ENCODE measurements at places on chromosomes 7 and 10.

- peak; percentile 48 for DNase-seq
These were observed 29.8 kb upstream of the WAC start for GRCh38 chr10:28503114-28503513.

- no peak for DNase-seq
These were observed 12.9 kb downstream of the ZSCAN25 start for GRCh38 chr7:99629643-99630042.

DNA sequence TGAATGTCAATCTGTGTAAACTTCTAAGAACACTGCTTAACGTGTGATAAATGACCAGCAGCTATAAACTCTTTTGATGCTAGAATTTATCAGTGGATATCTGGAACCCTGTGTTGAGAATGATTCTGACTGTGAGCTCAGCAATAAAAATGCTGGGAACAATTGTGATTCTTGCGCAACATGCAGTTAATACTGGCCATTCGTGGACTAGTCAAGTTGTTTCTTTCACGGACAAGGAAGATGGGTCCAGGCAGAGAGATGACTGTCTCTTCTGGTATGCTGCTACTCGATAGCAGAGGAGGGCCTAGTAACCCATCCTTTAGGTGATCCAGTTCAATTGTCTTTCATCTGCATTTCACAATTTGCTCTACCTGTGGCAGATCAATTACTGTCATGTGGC lies 394.8 kb upstream of the IGFBP3 start:
- DNase-seq = no peak

GRCh38 chr7:42164881-42165428 lies 72.1 kb downstream of the GLI3 start:
- no peak for DNase-seq

DNA sequence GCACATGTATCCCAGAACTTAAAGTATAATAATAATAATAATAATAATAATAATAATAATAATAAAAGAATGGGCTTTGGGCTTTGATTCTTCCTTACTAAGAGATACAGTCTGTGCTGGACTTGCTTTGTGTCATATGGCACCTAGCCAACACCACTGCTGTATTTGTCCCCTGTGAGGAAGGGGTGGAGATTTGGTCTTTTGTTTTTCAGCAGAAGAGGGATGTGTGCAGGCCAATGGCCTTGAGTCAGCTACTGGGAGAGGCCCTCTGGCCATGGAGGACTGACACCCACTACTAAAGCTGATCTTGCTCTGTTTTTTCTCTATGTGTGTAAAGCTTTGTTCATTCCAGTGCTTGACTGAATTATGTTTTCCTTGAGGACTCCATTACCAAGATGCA lies 573.0 kb upstream of the PCDH15 start:
- DNase-seq = no peak

GRCh38 chr10:96287392-96288105 lies 16.2 kb upstream of the BLNK start:
- no peak for DNase-seq

DNA sequence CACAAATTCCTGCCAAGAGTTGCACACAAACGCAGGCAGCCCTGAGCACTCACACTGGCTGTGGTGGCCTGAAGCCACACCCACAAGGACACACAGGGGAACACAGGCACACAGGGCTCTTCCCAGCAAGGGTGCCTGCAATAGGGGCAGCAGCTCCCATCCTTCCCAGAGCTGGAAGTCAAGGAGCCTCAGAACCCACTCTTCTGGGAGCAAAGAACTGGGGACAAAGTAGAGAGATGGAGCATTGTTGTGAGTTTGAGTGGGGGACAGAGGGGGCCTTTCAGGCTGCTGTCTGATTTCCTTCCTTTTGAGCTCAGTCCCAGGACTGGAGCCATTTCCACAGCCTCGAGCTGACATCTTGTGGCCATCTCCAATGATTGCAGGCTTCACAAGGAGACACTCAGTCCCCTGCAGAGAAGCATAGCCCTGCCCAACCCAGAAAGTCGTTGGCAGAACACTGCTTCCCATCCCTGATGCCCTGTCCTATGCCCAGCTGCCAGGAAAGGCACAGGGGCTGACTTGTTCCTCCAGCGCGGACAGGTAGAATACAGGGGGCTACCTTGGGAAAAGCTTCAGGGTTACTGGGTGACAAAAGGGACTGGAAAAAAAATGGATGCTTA lies 34.4 kb upstream of the SLF2 start:
- DNase-seq = peak; percentile 45

DNA sequence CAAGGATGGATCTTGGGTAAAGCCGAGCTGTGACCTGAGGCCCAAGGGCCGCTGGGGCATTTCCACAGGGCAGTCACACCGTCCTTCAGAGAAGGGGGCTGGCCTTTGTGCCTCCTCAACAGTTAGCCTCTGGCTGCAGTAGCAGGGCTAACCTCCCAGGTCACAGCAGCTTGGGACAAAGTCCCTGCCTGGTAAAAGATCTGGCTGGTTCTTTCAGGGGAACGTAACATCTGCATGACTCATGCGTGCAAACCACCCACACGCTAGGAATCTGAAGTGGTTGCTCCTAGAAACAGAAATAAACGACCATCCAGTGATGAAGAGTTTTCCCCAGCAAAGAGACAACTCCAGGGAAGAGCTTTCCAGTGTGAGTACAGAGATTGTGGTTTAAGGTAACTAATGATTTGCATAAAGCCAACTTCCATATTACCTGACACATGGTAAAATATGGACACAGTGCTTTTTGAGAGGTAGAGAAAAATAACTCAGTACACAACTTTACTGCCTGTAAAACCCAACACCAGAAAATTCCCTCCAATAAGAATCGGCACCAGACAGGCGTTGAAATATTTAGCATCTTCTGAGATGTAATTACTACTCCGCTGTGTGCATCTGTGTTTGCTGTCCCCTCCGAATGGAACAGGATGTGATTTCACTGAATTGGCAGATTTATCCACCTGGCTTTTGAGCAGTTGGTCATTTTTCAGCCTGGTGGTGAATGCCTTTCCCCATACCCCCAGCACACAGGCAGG lies 84.9 kb upstream of the ADRB1 start:
- DNase-seq = no peak

GRCh38 chr7:117092785-117093184 lies 139.5 kb downstream of the ST7 start:
- no peak for DNase-seq

DNA sequence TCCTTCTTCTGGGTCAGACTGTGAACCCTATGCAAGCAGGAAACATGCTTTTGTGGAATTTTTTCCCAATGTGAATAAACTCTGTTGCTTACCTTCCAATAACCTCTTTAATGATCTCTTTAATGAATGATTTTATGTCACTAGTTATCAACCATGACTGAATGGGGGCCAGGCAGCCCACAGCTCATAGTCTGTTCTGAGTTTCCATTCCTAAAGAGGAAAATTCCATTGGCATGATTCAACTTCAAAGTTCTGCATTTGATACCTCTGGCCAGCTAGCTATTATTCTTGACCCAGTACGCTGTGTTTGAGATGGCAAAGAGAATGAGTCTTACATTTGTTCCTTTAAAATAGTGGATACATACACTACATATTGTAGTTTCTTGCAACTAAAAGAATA lies 867.8 kb upstream of the CELF2 start:
- DNase-seq = no peak

DNA sequence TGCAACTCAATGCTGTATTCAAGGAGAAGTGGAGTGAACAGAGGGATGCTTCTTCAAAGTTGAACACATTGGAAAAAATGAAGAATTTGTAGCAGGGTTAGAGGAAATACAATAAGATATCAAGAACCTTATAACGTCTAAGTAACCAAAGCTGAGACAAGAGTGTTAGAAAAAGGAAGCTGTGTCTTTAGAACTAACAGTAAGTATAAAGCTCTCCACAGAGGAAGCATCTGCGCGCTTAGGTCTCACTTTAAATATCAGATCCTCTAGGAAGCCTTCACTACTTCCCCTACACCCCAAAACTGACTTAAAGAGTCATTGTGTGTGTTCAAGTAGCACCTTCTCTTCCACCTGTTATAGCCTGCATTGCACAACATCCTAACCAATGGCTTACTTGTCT lies 43.0 kb downstream of the CH25H start:
- DNase-seq = no peak

DNA sequence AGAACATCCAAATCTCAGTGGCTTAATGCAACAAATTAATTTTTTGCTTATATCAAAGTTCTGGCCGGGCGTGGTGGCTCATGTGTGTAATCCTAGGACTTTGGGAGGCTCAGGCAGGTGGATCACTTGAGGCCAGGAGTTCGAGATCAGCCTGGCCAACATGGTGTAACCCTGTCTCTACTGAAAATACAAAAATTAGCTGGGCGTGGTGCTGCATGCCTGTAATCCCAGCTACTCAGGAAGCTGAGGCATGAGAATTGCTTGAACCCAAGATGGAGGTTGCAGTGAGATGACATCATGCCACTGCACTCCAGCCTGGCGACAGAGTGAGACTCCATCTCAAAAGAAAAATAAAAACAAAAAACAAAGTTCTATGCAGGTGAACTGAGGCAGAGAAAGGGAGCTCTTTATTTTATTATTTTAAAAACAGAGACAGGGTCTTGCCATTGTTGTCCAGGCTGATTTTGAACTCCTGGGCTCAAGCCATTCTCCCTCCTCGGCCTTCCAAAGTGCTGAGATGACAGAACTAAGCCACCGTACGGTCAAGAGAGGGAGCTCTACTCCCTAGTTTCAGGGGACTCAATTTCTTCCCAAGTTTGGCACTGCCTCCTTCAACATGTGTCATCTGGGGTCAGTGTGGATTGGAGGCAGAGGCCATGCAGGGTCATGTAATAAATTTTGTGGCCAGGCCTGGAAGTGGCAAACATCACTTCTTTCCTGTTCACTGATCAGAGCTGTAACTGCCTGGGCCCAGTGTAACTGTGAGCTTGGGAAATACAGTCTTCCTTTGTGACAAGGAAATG lies 2.4 kb downstream of the ADCK2 start:
- no peak for DNase-seq

GRCh38 chr7:101368422-101369165 lies 5.9 kb downstream of the COL26A1 start:
- no peak for DNase-seq

DNA sequence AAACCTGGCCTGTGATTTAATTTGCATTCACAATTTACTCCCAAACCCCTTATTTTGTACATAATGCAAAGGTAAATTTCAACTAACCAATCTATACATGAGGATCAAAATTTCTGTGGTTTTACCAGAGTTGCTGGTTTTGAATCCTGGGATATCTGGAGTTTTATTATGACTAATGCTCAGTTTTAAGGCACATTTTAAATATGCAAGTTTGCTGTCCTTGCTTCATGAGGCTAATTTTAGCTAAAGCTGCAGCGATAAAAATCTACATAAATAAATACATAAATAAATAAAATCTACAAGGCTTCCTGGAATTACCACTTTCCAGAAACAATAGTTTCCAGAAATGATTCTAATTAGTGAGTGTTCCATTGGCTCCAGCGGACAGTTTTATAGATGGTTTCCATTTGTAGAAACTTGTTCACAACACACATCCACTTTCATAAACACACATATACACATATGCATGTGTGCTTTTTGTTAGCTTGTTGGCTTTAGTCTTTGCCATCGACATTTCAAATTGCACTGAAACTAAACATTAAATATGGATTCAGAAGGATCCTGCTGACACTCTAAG lies 339.5 kb upstream of the NRP1 start:
- DNase-seq = no peak

- no peak for DNase-seq
These were observed 257.4 kb downstream of the KCNMA1 start for GRCh38 chr10:77380191-77380590.

DNA sequence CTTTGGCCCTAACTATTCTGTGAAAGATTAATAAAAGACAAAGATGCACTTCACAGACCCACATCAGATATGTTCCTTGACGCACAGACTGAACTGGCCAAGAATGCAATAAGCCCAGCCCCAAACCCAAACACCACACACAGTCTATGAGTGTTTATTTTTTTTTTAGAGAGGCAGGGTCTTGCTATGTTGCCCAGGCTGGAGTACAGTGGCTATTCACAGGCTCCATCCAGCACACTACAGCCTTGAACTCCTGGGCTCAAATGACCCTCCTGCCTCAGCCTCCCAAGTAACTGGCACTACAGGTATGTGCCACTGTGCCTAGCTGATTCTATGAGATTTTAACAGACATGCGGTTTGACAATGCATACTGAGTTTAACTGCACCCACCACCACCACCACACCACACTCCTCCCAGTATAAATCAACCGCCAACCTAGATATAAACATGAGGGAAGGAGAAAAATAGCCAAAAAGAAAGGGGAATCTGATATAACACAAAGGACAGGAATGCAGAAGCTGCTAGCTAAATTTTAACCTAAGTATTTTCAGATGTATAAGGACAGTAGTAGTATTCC lies 35.1 kb upstream of the SLC26A3 start:
- no peak for DNase-seq

DNA sequence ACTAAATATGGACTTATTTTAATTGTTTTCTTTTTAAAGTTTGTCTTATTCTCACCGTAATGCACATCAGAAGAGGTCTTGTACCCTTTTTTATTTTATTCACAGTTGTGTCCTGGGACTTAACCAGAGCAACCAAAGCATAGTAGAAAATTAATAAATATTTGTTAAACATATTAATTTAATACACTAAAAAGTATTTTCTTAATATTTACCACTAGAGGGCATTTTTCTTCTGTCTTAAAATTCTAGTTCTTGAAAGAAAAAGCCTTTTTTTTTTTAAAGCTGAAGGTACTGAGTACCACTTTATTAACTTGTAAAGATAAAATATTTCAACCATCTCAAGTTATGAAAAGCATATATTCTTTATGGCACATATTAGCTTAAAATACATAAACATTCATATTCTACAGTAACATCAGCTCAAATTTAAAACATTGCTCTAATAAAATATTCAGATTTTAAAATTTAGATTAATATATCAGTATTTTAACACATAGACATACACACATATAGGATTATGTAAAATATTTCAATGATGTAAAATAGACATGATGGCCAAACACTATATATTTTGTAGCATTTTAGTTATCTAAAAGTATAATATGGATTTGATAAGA lies 260.4 kb downstream of the SEMA3A start:
- DNase-seq = no peak

- no peak for DNase-seq
These were observed 32.8 kb upstream of the DGKI start for GRCh38 chr7:137879357-137880158.

DNA sequence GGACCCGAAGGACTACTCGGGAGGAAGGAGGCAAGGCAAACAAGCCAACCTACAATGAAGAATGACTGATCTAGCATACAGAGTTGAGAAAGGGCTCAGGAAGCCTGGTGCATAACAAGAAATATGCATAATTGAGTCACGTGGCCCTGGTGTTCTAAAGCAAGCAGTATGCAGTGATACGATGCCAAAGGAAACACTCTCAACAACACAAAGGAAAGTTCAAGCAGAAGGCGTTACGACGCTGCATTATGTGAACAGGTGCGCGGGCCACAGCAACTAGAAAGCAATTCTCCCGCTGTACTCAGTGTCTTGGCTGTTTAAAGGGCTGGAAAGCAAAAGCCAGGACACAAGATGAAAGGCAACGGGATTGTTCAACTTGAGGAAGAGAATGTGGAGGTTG lies 100.8 kb downstream of the PRTFDC1 start:
- no peak for DNase-seq
